NCI-H1930 (cell line): ENCODE measurements at places on chromosomes 7 and 10.
A peak's percentile ranks its signal among the peaks of the same experiment; 100 is the strongest.

DNA sequence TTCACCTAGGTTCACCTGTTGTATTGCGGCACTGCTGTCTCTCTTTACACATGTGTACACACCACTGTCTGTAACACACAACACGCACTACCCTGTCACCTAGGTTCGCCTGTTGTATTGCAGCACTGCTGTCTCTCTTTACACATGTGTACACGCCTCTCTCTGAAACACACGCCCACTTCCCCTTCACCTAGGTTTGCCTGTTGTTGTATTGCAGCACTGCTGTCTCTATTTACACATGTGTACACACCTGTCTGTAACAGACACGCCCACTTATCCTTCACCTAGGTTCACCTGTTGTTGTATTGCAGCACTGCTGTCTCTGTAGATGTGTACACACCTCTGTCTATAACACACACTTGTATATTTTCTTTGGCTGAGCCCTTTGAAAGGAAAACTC is 51.5 kb downstream of the WDR37 start:
- DNase-seq, result no peak

DNA sequence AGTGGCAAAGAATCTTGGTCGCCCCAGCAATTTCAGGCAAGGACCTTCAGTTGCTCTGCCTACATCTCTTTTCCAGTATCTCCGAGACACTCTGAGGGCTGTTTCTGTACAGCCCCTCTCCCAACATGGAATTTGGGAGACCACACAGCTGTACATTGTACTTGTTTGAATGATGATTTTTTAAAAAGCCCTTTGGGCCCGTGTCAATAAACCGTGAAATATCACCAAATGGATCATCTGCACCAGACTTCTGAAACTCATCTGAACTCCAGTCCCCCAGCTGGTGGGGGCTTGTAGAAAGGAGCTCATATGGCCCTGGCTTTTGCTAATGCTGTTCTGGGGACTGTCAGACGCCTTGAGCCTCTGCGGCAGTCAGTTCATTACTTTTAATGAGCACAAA is 374.9 kb downstream of the BBS9 start:
- DNase-seq, result no peak

GRCh38 chr7:4670791-4671190 is 11.3 kb upstream of the FOXK1 start:
- no peak for DNase-seq

DNA sequence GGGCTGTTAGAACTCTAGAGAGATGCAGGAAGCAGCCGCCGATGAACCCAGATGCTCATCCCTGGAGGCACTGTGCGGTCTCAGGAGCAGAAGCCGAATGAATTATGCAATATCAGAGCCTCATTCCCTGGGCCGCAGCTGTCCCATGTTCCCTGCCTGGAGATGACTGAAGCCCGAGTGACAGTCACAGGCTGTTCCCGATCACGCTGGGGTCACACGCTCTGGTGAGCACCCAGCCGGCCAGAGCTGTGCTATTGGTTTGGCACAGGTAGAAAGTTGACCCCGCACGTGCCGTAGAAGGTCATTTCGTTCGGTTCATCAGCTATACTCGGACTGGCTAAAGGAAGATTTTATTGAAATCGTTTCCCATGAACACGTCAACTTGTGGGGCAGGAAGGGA is 140.5 kb upstream of the SH2B2 start:
- no peak for DNase-seq

DNA sequence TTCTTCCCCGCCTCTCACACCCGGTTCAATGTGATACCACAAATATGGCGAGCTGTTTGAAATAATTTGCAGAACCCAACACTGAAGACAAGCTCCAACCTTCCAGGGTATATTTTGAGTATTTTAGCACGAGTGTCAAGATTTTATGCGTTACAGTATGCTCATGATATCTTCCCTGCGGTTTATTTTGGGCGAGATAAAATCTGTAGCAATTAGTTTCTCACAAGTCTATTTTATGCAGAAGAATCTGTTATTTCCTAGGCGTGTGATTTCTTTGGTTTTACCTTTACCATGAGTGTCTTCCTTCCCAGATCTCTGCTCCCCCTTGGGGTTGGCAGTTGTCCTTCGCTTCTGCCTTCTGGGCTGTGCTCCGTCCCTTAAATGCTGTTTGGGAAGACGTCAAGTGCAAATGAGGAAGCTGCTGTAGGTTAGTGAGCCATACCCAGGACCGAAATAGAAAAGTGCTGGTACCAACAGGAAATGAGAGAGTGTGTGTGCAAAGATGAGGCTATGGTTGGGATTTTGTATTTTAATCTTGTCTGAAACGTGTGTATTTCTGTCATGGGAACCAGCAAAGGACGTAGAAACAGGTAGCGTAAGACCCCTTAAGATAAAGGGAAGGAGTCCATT is 299.8 kb downstream of the KLF6 start:
- DNase-seq, result no peak

DNA sequence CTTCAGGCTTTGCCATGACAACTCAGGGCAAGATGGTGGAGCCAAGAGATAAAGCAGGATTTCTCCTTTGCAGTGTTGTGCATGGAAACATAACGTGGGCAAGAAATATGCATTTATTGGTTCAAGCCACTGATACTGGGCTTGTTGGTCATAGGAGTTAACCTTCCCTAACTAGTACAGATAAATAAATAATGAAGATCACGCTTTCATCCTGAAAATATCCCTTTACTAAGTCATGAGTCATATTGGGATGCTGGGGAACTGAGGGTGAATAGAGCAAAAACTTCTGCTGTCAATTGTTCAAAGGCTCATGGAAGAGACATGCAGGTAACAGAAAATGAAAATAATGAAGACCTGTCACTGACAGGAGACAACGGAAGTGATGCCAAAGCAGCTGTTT is 55.5 kb downstream of the TES start:
- DNase-seq, result no peak

DNA sequence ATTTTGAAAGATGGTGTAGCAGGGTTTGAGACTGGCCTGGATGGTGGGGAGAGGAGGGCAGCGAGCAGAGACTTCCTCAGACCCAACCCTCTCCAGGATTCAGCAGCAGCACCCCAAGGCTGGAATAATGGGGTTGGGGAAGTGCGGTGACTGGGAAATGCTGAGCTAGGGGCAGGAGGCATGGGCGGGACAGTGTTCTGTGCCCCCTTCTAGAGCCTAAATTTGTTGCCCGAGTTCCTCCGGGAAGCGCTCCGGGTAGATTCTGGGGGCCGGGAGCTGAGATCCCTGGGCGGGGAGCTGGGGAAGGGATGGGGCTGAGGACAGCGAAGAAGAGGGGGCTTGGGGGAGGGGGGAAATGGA is at the start of gene CHAT:
Gene CHAT (plus strand): TSS at position 156 of the 360 bp plus-strand sequence. CDS start 153 bp downstream, at position 309.
- DNase-seq, result no peak

- no peak for DNase-seq
Observed at GRCh38 chr7:6160191-6160623, 112.2 kb downstream of the CYTH3 start.

DNA sequence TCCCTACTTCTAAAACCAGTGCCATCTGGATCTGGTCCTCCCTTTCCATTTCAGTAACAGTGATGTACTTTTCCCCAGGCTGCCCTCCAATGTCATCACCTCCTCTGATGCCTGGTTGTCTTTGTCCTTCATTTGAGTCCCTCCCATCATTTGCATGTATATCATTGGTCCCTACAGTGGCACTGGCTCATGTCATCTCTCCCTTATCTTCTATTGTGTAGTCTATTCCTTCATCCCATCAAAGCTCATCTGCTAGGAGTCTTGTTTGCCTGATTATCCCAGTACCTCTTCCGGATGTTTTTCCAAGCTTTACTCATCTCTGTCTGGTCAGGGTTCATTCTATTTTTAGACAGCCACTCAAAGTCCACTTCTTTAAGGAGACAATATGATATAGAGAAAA is 292.9 kb upstream of the BMPER start:
- no peak for DNase-seq

- DNase-seq, result no peak
Observed at GRCh38 chr7:130151591-130152492, 53.4 kb downstream of the TMEM209 start.

DNA sequence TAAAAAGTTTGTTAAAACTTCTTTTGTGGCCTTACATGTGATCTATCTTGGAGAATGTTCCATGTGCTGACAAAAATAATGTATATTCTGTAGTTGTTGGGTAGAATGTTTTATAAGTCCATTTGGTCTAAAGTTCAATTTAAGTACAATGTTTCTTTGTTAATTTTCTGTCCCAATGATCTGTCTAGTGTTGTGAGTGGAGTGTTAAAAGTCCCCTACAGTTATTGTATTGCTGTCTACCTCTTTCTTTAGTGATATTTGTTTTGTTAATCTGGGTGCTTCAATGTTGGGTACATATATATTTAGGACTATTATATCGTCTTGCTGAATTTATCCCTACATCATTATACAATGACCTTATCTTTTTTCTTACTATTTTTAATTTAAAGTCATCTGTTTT is 6.9 kb downstream of the TMEM140 start:
- no peak for DNase-seq

DNA sequence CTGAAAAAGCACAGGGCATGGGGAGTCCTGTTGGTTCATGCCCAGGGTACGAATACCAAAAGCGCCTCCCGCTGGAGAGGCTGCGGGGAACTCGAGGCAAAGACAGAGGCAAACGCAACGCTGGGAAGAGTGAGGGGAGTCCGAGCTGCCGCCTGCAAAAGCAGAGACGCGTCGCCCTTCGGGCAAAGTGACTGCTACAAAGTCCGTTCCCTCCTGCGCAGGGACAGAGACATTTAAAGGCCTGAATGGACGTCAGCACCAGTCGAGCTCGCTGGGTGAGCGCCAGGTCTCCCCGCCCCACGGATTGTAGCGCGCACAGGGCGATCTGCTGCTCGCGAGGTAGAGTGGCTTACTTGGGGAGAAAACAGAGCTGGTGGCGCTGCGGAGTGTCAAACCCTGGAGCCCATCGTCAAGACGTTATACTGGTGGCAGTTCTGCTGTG is 732.8 kb downstream of the ZWINT start:
- no peak for DNase-seq

- no peak for DNase-seq
Observed at GRCh38 chr10:57993302-57993701, 274.4 kb downstream of the IPMK start.

DNA sequence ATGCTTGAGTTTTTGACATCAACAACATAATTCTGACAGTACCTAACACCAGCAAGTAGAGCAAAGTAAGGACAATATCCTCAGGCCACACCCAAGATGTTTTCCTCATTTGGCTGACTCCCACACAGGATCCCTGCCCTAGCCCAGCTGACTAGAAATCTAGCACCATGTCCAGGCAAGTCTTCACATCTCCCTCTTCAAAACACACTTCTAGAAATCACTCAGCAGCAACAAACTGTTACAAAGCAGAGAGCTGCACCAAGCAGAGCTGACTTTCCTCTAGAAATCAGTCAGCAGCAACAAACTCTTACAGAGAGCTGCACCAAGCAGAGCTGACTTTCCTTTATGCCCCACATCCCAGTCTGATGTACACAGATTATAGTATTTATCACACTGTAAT is 7.7 kb downstream of the TMEM168 start:
- DNase-seq, result no peak

DNA sequence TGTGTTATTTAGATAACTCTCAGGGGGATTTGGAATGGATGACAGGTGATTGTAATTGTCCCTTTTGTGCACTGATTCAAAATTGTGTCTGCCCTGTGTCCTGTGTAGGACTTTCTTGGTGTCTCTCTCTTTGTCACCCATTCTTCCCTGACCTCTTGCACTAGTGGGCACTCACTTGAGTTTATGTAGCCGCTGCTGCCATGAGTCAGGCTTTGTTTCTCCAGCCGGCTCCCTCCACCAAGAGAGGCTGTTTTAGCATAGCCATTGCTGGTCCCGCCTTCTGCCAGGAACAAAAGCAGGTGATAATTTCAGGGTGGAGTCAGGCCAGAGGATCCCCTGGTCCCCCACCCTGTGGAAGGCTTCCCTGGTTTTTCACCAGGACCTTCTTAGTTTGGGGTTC is 8.4 kb downstream of the COL17A1 start:
- peak; percentile 64 for DNase-seq

DNA sequence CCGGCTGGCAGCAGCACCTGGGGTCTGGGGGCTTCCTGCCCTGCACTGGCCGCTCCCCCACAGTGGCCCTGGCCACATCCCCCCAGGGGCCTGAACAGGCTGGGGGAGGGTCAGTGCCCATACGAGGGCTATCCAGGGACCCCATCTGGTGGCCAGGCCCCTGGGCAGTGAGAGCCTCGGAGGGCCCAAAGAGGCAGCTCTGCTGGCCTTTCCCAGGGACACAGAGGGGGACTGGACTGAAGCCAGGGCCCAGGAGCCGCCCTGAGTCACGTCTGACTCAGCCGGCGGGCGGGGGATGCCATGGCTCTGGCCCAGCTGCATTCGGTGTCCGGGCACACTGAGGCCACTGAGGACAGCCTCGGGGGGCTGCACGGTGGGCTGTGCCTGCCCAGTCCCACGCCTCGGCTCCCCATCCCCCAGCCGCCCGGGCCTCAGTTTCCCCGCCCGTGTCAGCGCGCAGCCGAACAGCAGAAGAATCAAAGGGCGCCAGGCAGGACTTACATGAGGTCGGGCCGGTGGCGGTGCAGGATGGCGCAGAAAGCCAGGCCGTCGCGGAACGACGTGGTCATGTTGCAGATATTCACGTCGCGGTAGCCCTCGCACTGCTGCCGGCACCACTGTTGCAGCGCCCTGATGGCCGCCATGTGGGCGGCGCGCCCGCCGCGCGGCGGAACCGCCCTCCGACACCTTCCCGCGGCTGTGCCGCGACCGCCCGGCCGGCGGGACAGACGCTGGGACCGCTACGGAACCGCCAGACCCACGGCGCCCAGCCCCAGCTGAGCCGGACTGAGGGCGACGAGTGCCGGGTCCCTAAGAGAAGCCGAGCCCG is at the start of gene MICALL2:
Gene MICALL2 (minus strand): TSS at position 788 of the 829 bp plus-strand sequence. CDS start 144 bp downstream, at position 644.
- DNase-seq, result no peak

GRCh38 chr7:125599387-125599786 is 669.8 kb upstream of the POT1 start:
- no peak for DNase-seq

- no peak for DNase-seq
Observed at GRCh38 chr10:129233351-129234148, 233.5 kb upstream of the MGMT start.

GRCh38 chr7:141477865-141478264 is 73.3 kb upstream of the AGK start:
- DNase-seq, result no peak
